ENCODE measurements at places on chromosomes 16 and 17.

DNA sequence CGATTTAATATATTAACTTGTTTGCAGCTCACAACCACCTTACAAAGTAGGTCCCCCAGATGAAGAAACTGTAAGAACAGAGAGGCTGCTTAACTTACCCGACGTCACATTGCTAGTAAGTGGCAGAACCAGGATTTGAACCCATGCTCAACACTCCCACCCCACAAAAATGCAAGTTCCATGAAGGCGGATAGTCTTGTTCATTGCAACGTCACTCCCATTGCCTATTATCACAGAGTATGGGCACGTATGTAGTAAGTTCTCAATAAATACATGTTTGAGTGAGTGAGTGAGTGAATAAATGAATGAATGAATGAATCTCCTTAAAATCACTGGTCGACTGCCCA is 1.1 kb downstream of the USP31 start:
- DNase-seq: no peak

GRCh38 chr16:316741-317464 is 33.9 kb downstream of the PDIA2 start:
- DNase-seq: no peak

- peak; percentile 9 for DNase-seq
Observed at GRCh38 chr17:81984773-81985410, 7.5 kb downstream of the ASPSCR1 start.

DNA sequence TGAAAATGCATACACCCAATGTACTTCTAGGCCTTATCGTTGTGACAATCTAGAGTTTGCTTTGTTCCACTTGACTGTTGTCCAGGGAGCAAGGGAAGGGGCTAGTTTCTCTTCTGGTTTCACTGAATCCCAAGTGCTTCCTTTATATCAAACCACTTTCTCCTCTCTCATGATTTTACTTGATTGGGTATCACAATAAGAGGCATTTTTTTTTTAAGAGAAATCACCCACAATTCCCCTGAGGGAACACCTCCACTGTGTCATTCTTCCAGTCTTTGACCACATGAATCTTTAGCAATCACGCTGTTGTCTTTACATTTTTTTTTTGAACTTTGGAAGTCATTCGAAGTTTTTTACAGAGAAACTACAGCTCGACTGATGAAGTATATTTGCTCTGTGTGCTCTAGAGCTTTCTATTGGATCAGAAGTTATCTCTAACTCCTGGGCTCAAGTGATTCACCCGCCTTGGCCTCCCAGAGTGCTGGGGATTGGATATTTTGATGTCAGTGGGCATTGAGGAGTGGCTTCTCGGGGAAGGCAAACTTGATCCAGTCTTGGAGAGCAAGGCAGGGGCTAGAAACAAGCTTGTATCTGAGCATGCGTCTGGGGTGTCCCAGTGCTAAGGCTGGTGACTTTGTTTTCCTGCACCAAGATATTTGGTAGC is 3.0 kb downstream of the CDH1 start:
- no peak for DNase-seq

GRCh38 chr17:1234455-1234854 is 35.8 kb upstream of the BHLHA9 start:
- DNase-seq: no peak

DNA sequence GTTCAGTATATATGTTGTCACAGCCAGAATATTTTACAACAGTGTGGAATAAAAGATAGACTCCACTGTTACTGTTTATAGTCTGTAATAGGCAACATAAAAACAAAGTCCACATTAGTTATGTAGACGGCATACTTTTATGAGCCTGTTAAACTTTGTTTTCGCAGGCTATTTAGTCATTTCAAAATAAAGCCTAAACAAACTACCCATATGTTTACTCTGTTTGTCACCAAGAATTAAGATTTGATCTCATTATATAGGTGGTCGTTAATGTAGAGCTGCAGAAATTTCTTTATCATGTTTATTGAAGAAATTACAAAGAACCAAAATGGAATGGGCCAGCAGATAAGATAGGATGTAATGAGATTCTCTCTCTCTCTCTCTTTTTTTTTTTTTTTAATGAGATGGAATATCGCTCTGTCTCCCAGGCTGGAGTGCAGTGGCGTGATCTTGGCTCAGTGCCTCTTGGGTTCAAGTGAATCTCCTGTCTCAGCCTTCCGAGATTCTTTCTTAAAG is 943.8 kb upstream of the SOX9 start:
- peak; percentile 50 for DNase-seq

DNA sequence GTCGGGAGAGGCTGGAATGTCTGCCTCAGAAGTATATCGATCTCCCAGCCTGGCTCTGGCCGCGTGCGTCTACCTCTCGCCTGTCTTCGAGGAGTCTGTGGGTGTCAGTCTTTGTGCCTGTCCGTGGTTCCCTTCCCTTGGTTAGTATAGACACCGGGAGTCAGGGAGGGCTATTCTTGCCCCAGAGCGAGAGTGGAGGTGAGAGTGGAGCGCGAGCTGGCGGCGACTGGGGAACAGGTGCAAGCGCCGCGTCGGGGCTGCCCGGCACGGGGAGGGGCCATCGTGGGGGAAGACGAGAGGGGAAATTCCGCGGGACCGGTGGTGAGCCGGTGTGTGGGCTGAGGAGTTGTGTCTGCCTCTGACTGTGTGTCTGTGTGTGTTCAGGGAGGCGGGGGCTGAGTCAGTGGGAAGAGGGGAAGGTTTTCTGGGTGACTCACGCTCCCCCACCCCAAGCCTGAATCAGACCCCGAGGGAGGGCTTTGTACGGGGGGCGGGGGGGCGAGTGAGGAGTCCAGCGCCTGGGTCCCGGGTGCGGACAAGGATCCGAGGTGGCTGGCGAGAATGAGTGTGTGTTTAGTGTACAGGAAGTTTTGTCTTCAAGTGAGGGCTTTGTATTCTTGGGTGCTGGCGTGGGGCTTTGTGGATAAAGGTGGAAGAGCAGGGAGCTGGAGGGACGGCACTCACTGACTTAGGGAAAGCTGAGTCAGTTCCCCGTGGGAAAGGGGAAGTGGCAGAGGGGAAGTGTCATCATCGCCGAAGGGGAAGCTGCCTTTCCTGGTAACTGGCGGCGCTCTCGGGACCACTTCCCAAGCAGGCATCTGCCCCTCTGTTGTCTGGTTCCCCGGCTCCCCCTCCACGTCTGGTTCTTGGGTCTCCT is 8.6 kb downstream of the KDM6B start:
- DNase-seq: peak; percentile 52

GRCh38 chr16:74575807-74576643 is 30.9 kb downstream of the GLG1 start:
- DNase-seq: no peak

GRCh38 chr17:73553311-73553710 is 90.9 kb downstream of the SDK2 start:
- DNase-seq: no peak

DNA sequence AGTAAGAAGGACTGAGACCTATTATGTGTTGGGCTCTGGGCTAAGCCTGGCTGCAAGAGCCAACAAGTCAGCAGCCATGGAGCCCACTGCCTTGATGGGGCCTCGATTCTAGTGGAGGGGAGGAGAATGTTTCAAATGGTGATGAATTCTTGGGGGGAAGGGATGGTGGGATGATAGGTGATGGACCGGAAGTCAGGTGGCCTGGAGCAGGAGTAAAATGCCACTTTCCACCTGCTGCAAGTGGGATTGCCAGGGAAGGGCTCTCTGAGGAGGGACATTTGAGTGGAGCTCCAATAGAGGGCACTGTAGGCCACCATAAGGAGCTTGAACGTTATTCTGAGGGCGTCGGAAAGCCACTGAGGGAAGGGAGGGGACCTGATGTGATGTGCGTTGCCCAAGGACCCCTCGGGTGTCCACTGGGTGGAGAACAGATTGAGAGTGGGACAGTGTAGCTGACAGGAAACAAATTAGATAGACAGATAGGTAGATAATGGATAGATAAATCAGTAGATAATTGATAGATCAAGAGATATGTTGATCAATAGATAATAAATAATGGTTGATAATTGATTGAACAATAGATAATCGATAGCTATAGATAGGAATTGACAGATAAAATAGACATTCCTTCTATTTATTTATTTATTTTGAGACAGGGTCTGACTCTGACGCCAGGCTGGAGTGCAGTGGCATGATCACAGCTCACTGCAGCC is 18.2 kb upstream of the NXPH3 start:
- DNase-seq: peak; percentile 72

- no peak for DNase-seq
Observed at GRCh38 chr17:49496867-49497147, 1.7 kb downstream of the NGFR start.

DNA sequence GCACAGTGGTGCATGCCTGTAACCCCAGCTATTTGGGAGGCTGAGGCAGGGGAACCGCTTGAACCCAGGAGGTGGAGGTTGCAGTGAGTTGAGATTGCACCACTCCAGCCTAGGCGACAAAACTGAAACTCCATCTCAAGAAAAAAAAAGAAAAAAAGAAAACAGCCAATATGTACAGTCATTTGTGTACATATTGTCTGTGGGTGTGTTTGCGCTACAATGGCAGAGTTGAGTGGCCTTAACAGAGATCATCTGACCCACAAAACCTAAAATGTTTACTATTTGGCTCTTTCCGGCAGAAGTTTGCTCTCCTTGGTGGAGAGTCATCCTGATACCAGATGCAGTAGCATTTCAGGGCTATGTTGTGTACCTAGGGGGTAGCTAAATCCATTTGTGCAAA is 57.9 kb downstream of the ARSG start:
- DNase-seq: no peak

DNA sequence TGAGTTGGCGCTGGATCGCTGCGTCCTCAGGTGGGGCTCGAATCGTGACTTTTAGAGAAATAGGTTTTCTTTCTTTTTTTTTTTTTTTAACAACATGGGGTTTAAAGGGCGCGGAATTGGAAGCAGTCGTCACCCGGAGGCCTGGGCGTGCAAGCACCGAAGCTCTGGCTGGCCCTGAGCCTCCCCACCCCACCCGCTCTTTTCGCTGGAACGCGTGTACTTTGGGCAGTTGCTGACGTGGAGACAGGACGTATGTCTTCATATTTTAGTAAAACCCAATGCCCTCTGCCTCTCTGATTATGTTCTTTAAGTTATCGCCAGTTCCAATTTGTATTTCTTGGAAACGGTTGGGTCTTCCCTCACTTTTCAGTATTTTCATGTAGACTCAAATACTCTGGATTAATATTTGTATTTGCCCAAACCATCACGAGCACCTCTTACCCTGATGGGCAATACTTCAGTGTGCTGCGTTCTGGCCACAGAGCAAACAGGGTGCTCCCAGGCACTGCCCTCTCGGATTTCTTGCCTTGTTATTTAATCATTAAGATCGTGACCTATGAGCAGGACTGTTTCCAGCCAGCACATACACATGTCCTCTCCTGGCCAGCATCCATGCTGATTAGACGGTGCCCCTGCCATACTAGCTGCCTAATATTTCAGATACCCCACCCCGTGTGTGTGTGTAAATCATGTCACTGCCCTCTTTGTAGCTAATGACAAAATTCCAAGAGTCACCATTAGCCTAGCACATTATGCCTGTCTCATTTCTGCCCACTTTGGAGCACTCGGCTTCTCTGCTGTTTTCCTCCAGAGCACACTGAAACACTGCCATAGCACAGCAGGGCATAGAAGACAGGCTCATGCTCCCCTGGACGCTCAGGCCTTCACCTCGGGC is 805 bp upstream of the C16orf95 start:
- peak; percentile 44 for DNase-seq

- no peak for DNase-seq
Observed at GRCh38 chr17:74130841-74131240, 72.6 kb upstream of the RPL38 start.

DNA sequence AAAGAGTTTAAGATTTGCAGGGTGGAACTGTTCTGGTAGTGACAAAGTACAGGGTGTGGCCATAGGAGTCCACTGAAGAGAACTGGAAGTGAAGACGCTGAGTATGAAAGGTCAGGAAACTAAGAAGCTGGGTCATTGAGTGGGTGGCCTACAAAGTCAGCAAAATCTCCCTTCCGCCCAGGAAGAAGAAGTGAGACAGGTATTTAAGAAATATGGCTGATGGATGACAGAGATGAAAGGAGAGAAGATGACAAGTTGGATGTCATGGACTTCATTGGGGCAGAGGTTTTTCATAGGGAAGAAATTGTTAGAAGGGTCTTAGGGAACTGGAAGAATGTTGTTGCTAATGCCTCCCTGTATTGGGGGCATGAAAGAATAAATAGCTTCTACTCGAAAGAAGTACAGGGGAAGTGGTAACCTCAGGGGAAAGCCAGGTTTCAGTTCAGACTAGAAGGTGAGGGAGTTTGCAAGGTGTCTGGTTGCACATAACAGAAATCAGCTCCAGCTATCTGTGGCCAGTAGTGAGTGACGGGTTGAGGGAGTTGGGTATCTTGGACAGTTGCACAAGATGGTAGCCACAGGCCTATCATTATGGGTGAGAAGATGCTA is 33.6 kb upstream of the MED13 start:
- DNase-seq: no peak

Measured in BE2C (cell line).